Erythroblast (primary cell): ENCODE measurements at places on chromosomes 7 and 10.

DNA sequence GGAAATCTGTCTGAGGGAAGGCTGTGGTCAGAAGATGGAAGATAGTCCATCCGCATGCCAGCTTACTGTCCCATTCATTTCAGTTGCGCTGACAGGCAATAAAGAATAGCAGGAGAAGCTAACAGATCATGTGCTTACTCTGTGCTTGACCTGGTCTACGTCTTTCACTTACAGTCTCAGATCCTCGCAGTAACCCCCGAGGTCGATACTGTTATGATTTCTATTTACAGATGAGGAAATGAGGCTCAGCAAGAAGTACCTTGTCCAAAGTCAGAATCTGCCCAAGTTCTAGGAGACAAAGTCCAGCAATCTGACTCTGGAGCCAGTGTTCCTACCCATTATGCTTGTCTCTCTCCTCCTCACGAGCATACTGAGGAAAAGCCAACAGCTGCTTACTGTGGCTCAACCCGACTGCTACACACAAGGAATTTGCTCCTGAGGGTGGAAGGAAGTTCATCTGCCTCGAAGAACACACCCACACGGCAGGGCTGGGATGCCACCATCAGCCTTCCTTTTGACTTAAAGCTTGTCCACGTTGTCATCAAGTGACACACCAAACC lies 74.2 kb downstream of the MINPP1 start:
- no peak for DNase-seq

DNA sequence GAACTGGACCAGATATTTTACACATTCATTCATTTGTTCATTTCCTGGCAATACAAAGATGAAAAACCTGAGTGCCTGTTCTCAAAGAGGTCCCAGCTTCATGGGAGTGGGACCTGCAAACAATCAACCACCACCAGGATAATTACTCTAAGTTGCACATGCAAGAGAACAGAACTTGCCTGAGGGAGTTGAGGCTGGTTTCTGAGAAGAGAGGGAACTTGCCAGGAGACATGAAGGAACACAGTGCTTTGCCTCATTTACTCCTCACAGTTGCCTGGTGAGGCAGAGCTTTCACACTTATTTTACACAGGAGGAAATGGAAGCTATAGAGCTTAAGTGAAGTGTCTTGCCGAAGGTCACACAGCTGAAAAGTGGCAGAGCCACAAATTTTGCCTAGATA lies 170.1 kb downstream of the SORCS3 start:
- DNase-seq: no peak

DNA sequence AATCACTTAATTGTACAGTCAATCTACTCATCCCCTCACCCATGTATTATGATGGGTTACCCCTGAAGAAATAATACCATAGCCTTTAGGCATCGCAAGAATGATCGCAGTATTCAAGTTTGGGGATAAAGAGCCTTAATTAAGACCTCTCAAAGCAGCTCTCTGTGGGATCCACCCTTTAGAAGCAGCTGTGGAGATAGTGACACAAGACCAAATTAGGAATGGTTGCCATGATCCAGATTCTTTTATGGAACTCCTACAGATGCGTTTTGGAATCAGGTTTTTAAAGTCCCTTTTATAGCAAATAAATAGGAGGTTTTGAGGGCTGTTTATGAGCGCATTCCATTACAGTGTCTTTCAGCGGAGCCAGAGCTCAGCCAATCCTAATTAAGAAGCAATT lies 12.2 kb downstream of the TES start:
- DNase-seq: no peak

DNA sequence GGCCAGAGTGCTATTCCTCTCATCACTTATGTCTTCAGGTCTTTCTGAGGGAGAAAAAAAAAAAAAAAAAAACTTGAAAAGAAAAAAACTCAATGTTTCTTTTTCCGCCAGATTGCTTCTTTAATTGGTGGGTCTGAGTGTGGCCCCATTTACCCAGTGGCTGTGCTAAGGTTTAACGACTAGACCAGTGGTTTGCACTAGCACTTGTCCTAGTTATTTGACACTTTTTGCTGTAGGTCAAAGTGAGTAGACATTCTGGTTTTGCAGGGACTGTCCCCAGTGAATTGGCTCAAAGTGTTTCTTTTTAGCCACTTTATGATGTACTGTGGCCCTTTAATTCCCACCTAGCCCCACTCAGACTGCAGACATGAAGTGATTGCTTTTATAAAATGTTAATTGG lies 273.3 kb downstream of the PTEN start:
- no peak for DNase-seq

DNA sequence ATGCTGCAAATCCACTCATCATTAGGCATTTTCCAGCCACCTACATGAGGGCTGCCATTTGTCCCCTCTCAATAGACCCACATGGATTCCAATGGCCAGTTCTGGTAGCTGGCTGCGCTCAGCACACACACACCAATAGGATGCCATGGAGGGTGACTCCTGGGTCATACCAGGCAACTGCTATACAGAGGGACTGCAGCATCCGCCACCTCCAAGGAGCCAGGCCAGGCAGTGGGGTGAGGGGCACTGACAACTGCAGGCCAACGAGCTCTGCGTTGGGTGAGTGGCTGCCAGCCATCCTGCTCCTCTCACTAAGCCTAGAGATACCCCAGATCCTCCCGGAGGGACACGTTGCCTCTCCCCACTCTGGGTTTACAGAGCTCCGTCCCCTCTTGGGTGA lies 118.8 kb upstream of the NANOS1 start:
- DNase-seq: no peak
